ENCODE measurements at places on chromosomes 2 and 18. TPM values are rescaled to one million over a fixed set of nuclear protein-coding genes. Genes with fewer than 3 reads are reported as not detected.

The UPP2 gene
- total RNA-seq: not detected

The RPE gene
- total RNA-seq: 75.8 TPM

The ARHGAP15 gene
- not detected for total RNA-seq

The ZNF512 gene
- 17.1 TPM for total RNA-seq

The GREB1L gene
- 0.95 TPM for total RNA-seq

The POTEI gene
- not detected for total RNA-seq

The EDAR gene
- 0.02 TPM for total RNA-seq

The CCDC102B gene
- total RNA-seq: 0.42 TPM

The DNAH7 gene
- 1.4 TPM for total RNA-seq

The HOXD8 gene
- 5.4 TPM for total RNA-seq

The LBX2 gene
- 3.5 TPM for total RNA-seq

The PTRHD1 gene
- total RNA-seq: 52.6 TPM

The ALK gene
- total RNA-seq: not detected

The RBM45 gene
- total RNA-seq: 13.8 TPM

The DCDC2C gene
- total RNA-seq: 0.54 TPM

The AFF3 gene
- 0.22 TPM for total RNA-seq

The GALR1 gene
- total RNA-seq: not detected

The POTEC gene
- not detected for total RNA-seq

The CXCR1 gene
- total RNA-seq: not detected

The LOXHD1 gene
- total RNA-seq: not detected

The GNAL gene
- 6.2 TPM for total RNA-seq

The IL36A gene
- total RNA-seq: not detected

The SERPINB12 gene
- not detected for total RNA-seq

The RGPD3 gene
- 0.10 TPM for total RNA-seq

The MC5R gene
- total RNA-seq: not detected

The ALLC gene
- not detected for total RNA-seq

The CLIP4 gene
- 28.6 TPM for total RNA-seq

The MSH6 gene
- total RNA-seq: 85.8 TPM

The HRH4 gene
- total RNA-seq: 0.02 TPM

The SH3RF3 gene
- total RNA-seq: 0.39 TPM

The CBLN2 gene
- total RNA-seq: 0.07 TPM

The TBC1D8 gene
- 50.6 TPM for total RNA-seq

The SMPD4 gene
- total RNA-seq: 68.1 TPM

The CCBE1 gene
- 10.6 TPM for total RNA-seq

The SLC8A1 gene
- 0.51 TPM for total RNA-seq

The CHRND gene
- not detected for total RNA-seq

The ERBB4 gene
- total RNA-seq: not detected

The UGT1A9 gene
- 5.2 TPM for total RNA-seq

The IL1RN gene
- 0.14 TPM for total RNA-seq

The HJURP gene
- total RNA-seq: 89.5 TPM

The ARHGAP25 gene
- total RNA-seq: not detected

The CIDEA gene
- not detected for total RNA-seq

The ACKR3 gene
- 29.6 TPM for total RNA-seq

The NTSR2 gene
- not detected for total RNA-seq

The SRD5A2 gene
- not detected for total RNA-seq

The MAPRE2 gene
- total RNA-seq: 13.9 TPM

The CYRIA gene
- 0.06 TPM for total RNA-seq

The NAT8 gene
- total RNA-seq: not detected

The PSTPIP2 gene
- total RNA-seq: 0.23 TPM

The UGT1A5 gene
- not detected for total RNA-seq

The HOXD12 gene
- total RNA-seq: not detected

The KCNS3 gene
- 1.1 TPM for total RNA-seq

The UGT1A4 gene
- total RNA-seq: 0.05 TPM

The EVX2 gene
- total RNA-seq: 0.02 TPM

The SLC4A3 gene
- total RNA-seq: 3.4 TPM

The RNPEPL1 gene
- 39.4 TPM for total RNA-seq

The GAL3ST2 gene
- 0.36 TPM for total RNA-seq

All from A549 treated with RU486 at 1 μM for 4 hours (cell line).